NCI-H1048 (cell line): ENCODE measurements at places on chromosomes 7 and 10.

- no peak for DNase-seq
Measured at GRCh38 chr7:300048-300447, 10.1 kb downstream of the FOXL3 start.

- DNase-seq, result no peak
Measured at GRCh38 chr7:42722716-42723115, 189.2 kb downstream of the C7orf25 start.

DNA sequence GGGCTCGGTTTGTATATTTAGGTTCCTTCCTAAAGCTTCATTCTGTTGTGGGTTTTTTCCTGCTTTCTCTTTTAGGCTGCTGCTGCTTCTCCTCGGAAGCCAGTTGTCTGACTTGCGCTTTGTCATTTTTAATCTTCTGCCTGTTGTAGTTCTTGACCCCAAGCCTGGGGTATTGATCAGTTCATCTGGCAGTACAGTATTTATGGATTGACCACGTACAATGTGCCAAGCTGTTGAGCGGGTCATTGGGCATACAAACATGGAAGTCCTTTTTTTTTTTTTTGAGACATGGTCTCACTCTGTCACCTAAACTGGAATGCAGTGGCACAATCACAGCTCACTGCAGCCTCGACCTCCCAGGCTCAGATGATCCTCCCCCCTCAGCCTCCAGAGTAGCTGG, 4.3 kb downstream of the PROSER2 start:
- no peak for DNase-seq

GRCh38 chr10:123930340-123931001, 38.9 kb upstream of the CPXM2 start:
- DNase-seq, result no peak

GRCh38 chr7:138842111-138842510, 44.1 kb upstream of the ATP6V0A4 start:
- DNase-seq, result no peak
